Activated CD4-positive, alpha-beta T cell treated with anti-CD3 and anti-CD28 coated beads, Interleukin-2, amount 50 U/mL, for 4 hours (primary cell): ENCODE measurements at places on chromosomes 6 and 20.

DNA sequence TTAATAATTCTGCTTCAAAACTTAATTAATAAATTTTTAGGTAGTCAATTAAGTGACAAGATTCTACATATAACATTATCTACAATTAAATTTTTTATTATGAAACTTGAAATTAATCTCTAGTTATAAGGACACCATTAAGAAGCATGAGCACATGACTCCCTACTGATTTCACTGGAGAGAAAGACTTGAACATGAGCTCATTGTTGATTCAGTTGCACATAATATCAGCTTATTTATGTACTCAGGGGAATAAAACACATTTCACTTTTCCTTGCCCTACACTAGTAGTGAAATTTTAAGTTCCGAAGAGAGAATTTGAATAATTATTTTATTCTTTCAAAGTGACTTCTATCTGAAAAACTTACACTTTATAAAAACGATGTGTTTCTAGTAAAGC, 370.2 kb upstream of the EPHA7 start:
- DNase-seq = no peak

GRCh38 chr6:101393251-101393828, at the start of gene GRIK2:
TSS of gene GRIK2 (plus strand) at chr6:101393708.
- no peak for DNase-seq

DNA sequence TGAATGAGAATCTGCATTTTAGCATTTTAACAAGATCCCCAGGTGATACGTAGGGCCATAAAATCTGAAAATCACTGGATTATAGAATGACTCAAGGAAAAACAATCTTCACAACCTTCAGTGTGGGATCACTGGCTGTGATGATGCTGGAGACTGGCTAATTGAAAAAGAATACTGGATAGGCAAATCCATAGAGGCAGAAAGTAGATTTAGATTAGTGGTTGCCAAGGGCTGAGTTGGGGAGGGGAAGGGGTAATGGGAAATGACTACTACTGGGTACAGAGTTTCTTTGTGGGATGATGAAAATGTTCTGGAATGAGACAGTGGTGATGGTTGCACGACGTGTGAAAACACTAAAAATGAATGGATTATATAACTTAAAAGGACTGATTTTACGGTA, 84.1 kb downstream of the CDK19 start:
- DNase-seq = no peak

DNA sequence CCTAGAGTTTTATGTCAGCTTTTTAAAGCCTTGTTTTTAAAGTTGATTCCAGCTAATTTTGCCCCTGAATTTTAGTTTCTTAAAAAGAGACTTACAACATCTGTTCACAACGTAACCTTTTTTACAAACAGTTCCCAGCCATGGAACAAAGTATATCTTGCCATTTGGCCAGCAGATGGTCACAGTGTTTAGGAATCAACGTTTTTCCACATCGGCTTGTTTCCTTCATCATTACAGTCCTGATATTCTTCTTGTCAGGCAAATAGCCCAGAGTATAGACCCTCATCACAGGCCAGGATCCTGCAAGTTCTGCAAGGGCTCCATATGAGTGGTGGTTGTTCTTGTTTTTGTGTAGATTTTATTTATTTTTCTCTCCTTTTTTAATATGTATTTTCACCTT, 341.7 kb upstream of the HTR1E start:
- DNase-seq = no peak

GRCh38 chr6:157638779-157639178, 184.3 kb upstream of the SNX9 start:
- DNase-seq = no peak

DNA sequence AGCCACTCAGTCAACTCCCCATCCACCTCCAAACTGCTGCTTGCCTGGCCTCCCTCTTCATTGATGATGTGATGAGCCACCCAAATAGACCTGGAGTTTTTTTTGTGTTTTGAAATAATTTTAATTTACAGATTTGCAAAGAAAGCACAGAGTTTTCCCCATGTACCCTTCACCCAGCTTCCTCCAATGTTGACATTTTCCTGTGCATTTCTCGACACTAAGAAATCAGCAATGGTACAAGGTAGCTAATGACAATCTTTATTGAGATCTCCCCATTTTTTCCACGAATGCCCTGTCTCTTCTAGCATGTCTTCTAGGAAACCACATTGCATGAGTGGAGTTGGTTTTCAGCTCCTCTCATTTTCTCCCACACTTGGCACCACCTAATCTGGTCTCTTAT, 30.1 kb downstream of the PPP1R14C start:
- no peak for DNase-seq

DNA sequence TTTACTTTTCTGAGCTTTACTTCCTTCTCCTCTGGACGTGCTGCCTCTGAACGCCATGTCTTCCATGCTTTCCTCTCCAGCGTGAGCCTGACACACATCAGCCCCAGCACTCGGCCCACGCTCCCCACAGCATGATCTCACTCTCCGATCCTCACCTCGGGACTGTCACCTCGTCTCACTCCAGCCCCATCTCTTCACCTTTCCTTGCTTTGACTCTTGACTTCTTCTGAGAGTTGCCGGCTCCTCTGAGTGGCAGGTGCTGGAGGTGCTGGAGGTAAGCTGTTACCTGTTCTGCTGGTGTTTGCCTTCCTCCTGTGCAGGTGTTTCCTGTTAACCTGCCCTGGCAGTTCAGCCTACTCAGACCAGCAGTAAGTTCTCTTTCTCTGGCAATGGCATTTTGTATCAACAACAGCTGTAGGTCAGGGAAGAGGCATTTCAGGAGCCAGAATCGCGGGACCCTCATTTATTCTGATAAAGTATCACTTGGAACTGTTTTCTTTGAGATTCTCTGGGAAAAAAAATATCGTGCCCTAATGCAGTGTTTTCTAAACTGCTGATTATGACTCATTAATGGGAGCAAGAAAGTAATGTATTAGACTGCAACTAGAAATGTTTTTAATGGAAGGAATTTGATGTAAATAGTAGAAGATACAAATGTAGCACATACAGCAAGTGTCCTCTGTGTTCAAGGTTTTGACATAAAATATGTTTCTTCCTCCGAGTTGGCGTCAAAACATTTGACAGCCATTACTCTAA, 106.5 kb downstream of the ARID1B start:
- DNase-seq = no peak

DNA sequence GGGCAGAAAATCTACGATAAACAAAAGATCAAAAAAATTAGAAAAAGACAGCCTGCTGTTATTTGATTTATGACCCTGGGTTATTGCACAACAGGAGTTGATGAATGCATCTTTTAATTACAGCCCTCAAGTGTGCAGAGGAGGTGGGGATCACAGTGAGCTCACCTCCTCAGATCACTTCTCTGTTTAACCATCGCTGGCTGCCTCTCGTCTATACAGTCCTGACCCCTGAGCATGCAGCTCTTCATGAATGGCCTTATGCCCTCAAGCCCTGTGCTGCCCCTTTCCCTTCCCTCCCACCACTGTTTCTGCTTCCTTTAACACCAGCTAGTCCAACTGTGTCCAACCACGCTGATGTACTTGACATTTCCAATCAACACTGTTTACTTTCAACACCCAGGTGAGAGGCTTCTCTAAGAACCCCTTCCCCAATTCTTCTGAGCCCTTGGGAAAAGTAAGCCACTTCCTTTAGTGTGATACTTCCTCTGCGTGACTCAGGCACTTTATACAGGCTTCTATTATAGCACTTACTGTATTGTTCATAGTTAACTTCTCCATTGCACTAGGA, 60.6 kb upstream of the RIPOR2 start:
- DNase-seq = no peak

DNA sequence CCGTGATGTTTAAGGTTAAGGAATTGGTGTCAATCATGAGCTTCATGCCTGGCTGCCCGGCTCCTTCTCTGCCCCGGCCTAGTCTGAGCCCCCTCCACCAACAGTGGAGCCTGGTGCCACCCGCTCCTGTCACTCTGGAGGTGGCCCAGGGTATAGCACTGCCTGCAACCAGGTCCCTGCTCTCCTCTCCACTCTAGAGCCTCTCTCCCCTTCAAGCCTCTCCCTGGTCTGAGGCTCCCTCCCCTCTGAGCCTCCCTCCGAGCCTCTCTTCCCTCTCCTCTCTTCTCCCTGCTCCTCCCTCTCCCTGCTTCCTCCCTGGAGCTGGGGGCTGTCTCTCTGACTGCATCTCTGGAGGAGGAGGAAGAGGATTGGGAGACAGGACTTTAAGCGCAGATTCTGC, 31.3 kb upstream of the MRGBP start:
- DNase-seq = no peak

GRCh38 chr6:82739303-82739702, 326.3 kb downstream of the UBE3D start:
- no peak for DNase-seq

GRCh38 chr6:39199976-39200375, 29.3 kb downstream of the KCNK5 start:
- DNase-seq = no peak

GRCh38 chr20:4457566-4458543, 263.9 kb upstream of the PRND start:
- DNase-seq = no peak

DNA sequence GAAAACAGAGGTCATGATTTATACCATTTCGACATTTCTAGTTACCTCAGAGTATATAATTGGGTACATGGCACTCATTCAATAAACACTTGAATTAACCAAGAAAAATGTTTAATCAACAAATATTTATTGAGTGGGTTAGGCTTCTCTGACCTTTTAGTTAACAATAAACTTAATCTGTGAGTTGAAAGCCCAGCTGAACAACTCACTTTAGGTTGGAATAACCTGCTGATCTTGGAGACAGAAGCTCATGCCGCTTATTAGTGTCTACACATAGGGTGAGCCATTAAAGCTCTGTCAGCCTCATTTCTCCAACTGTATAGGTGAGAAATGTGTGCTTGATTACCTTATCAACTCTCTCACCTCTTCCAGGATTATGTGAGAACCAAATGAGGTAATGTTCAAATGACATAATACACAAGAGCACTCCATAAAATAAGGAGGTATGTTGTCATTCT, 98.2 kb upstream of the DTNBP1 start:
- DNase-seq = no peak

DNA sequence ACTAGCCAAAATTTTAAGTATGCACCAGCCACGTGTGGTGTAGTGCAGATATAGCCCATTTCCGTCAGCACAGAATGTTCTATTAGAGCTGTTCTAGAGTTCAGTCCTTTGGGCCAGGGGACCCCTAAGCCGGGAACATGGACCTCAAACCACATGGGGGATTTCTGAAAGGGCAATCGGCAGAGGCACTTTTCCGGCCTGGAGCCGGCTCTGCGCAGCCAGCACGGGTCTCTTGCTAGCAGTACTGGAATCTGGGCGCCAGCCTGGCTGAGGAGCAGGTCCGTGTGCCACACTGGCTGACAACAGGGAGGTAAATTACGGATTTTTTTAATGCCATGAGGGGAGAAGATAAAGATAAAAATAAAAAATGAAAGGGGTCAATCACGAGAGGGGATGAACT, 120.5 kb downstream of the SULF2 start:
- no peak for DNase-seq

GRCh38 chr6:162343198-162343935, 384.2 kb downstream of the PRKN start:
- DNase-seq = no peak

- no peak for DNase-seq
Observed at GRCh38 chr6:75906871-75907270, 157.8 kb downstream of the MYO6 start.

- DNase-seq = no peak
Observed at GRCh38 chr6:9066726-9067125, 631.4 kb upstream of the SLC35B3 start.

DNA sequence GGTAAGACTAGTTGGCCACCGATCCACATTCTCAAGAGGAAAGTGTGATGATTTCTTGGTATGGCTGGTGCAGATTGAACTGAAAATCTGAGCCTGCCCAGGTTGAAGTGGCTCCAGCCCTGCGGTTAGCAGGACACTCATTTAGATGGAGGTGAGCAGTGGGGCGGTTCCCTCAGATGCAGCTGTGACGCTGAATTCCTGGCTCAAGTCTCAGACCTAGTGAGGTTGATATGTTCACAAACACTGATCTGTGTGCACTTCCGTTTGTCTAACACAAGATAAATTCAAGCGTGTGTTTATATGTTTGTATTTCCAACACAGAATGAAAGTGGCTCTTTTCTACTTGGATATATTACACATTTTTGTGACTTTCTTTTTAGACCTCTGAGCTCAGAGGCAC, 83.4 kb upstream of the FRMD1 start:
- DNase-seq = no peak

GRCh38 chr20:46255440-46256104, 52.7 kb downstream of the CDH22 start:
- DNase-seq = no peak

DNA sequence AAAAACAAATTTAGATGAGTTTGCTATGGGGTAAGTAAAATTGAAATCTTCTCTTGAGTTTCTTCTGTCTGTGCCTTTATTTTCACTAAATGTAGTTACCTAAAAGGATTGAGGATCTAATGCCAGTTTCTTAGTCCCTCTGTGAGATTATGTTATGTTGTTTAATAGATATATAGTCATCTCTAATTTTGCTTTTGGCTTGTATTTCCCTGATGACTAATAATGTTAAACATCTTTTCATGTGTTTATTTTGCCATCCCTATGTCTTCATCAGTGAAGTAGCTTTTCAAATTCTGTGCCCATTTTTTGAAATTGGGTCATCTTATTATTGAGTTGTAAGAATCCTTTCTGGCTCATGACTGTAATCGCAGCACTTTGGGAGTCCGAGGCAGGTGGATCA, 13.7 kb downstream of the QRSL1 start:
- DNase-seq = no peak

DNA sequence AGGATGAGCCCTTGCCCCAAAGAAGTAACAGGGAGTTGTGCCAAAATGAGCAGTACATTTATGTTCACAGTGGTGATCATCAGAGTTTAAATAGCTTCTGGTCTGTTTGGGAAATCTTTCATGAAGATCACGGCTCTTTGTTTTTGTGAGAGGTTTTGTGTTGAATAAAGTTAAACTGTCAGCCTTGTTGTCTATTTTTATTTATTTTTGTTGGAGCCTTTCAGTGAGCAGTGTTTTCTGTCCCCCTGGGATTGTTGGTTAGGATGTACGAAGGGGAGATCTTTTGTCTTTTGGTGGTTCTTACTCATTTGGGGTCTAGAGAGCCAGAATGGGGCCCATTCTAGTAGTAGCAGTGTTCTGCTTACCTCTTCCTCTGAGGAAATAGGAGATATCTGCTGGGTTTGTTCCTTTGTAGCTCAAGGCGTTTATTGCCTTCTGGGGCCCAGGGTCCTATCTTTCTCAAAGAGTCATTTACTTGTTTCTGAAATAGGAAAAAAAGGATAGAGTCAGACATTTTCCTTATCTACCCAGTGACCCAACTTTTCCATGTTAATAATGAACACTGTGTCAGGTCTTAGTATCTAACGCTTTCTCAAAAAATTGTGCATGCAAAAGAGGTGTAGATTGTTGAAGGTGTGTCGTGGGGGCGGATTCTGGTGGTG, 157.4 kb downstream of the JARID2 start:
- no peak for DNase-seq
